ENCODE measurements at places on chromosomes 1 and 21.

DNA sequence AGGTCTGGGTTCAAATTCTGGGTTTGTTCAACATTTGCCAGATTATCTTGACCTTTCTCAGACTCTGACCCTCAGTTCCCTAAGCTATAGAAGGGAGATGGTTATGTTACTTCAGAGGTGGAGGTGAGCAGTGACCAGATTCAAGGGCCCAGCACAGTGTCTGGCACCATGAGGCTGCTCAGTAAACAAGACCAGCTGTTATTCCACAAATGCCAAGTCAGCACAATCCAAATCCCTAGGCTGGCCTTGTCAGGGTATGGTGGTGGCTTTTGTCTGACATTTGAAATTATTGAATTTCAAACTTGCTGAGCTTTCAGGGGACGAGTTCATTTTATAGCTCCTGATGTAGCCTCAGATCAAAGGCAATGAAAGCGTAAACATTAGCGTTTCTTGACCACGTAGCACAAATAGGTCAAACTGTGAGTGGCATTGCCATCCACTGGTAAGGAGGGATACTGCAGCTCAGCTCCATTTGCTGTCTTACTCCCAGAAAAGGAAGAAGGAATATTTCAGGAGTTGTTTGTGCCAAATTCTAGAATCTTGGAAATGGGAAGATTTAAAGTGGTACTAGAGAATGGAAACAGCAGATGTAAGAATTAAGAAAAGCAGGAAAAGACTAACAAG is 94.3 kb upstream of the EDN2 start:
- DNase-seq, result no peak

GRCh38 chr21:44868707-44869106 is 4.8 kb downstream of the PTTG1IP start:
- DNase-seq, result no peak

DNA sequence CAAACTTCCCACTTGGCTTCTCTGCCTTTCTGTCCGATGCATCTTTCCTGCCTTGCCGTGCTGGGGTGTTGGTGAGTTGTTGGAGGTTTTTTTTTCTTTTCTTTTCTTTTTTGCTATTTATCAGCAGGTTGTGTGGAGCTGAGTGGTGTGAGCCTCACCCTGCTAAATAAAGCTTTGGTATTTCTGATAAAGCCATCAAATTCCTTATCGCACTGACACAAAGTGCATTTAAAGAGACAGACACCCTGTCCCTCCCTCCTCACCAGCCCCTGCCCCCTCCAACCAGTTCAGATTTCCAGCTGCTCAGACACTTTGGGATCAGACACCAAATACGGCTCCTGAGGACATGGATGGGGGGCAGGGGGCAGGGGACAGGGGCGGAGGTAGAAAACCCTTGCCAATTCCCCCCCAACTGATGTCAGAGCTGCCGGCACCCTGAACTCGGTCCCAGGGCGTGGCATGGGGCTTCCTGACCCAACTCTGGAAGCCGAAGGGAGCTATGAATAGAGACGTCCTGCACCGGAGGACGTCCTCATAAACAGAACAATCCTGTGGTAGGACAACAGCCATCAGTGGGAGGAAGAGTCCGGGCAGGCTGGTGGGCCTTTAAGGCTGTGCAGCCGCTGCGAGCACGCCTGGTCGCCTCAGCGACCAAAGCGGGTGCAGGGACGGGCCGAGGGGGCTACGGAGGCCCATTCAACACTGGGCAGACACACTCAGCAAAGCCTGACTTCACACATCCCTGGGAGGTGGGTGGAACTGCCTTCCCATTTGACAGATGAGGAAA is 79.0 kb downstream of the CASZ1 start:
- DNase-seq, result no peak

DNA sequence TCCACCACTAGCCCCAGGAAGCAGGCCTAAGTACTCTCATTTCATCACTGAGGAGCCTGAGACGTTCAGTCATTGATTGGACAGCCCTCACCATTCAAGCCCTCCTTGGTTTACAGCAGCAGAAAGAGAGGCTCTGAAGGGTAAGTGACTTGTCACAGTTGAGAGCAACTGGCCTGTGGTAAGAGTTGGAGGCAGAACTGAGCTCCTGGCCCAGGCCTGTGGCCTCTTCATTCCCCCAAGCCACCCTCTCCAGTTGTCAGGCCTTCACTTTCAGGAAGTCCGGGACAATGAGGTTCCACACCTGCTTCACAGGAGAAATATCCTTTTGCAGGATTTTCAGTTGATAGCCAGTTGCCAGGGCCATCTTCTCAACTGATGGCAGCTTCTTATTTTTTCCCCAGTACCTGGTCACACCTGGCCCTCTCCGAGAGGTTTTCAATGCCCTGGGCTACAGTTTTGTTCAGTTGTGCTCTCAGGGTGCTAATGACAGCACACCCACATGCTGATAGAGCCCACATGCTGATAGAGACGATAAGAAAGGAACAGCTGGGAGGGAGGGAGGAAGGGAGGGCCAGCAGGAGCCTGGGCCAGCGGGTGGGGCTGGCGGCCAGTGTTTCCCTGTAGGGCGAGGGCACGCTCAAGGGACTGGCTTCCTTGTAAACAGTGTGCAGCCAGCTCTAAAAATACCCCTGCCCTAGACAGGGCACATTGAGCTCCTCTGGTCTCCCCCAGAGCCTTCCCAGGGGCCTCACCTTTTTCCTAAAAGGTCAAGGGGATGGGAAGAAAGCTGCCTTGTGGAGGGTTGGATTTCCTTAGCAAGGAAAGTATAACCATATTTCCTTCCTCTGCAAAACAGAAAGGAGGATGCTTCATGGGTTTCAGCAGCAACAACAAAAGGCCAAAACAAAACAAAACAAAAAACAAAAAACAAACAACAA is 112.7 kb upstream of the JUN start:
- DNase-seq, result no peak

DNA sequence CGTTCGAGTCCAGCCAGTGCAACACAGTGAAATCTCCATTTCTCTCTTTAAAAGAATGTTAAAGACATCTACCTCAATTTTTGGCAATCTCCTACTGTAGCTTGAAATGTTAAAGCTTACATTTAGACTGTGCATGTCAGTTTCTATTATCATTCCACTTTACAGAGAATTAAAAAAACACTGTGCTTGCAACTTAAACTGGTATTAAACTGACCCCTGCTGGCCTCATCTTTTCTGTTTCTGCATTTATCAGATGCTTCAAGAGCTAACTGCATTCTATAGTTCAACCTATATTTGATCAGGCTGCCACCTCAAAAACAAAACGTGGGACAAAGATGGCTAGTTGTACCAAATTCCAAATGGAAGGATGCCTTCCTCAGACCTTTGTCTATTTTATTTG is 226.5 kb downstream of the SMYD3 start:
- DNase-seq, result no peak

DNA sequence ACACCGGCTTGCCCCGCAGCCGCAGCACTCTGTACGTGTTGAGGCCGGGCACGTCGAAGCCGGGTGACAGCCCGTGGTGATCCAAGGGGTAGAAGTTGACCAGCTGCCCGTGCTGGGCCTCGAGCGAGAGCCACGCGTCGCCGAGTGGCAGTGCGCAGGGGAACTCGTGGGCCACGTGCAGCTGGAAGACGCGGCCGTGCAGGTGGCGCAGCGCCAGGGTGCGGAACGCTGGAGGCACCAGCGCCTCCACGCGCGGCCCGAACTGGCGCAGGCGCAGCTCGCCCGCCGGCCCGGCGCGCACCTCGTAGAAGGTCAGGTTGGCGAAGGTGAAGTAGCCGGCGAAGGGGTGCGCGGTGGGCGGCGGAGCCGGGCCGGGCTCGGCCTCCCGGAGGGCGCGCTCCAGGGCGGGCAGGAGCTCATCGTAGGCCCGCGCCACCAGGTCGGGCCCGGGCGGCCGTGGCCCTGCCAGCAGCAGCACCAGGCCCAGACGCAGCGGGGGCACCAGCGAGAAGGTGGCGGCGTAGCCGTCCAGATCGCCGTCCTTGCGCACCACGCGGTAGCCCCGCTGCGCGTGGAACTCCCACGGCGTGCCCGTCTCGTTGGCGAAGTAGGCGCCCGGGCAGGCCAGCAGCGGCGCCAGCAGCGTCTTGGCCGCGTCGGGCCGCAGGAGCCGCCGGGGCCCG is 19.5 kb downstream of the LACTBL1 start:
- no peak for DNase-seq

- DNase-seq, result no peak
Observed at GRCh38 chr1:151511636-151512215, 539 bp downstream of the CGN start.

GRCh38 chr1:37479255-37480124 is 5.1 kb downstream of the ZC3H12A start:
- DNase-seq, result peak; percentile 80

DNA sequence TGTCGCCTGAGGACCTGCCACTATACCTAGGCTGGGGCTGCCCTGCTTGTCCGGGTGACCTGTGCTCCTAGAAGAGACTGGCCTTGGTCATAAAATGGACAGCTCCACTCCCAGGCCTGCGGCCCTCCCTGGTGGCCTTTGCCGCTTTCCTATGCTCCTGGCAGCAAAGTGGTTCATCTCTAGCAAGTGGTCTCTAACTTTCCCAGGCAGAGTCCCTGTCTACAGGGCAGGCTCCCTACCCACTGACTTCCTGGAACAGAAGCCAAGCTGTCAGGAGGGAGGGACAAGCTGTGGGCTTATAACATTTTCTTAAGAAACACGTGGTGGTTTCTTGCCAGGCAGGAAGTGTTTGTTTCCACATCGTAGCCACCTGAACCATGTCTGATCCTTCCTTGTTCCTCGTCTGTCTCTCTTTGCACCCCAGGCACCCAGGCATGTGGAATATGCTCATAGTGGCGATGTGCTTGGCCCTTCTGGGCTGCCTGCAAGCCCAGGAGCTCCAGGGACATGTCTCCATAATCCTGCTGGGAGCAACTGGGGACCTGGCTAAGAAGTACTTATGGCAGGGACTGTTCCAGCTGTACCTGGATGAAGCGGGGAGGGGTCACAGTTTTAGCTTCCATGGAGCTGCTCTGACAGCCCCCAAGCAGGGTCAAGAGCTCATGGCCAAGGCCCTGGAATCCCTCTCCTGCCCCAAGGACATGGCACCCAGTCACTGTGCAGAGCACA is 10.1 kb downstream of the H6PD start:
- DNase-seq, result no peak

DNA sequence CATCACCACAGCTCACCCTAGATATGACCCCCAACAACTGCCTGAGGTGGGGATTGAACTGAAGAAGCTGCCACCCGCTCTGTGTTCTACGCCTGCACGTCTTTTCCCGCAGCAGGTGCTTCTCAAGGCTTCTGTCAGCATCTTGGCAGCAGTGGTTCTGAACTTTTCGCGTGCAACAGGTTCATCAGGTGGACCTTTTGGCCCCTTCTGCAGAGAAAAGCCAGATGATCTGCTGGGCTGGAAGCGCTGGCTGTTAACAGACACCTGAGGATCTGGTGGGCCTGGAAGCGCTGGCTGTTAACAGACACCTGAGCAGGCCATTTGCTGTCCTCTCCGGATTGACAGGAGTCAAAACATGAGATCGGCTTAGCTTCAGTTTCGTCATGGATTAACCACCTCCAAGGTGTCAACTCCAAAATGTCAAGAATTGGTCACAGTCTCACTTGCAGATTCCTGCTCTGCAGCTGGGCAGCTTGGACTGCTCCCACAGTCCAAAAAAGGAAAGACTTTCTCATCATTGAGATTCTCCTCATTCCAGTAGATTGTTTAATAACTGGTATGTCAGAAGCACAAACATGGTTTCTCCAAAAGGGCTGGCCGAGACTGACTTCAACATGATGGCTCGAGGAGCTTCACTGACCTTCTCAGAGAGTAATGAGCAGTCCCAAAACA is 4.7 kb downstream of the C1orf174 start:
- no peak for DNase-seq

GRCh38 chr1:179883745-179884138 is 1.7 kb downstream of the TOR1AIP1 start:
- peak; percentile 59 for DNase-seq

DNA sequence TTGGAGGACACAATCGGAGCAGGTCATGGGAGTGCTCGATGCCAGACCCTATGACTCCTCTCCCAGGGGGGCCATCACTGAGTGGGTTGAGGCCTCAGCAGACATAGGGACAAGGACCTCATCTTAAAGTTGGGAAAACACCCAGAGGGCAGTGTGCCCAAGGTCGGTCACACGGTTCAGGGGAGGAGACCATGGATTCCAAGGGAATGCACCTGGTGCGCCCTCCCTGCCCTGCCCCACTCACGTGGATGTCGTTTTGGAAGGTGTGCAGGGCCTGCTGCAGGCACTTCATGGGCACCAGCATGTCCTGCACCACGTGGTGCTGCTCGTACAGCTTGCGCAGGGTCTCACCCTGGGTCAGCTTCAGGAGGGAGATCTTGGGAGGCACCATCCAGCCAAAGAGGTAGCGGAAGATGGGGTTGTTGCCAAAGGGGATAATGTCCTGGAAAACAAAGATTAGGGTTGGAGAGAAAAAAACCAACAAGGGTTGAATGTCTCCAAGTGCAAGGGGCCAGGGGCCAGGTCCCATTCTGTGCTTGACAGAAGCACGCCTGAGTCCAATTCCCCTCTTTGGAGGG is 33.1 kb downstream of the DHCR24 start:
- DNase-seq, result no peak

DNA sequence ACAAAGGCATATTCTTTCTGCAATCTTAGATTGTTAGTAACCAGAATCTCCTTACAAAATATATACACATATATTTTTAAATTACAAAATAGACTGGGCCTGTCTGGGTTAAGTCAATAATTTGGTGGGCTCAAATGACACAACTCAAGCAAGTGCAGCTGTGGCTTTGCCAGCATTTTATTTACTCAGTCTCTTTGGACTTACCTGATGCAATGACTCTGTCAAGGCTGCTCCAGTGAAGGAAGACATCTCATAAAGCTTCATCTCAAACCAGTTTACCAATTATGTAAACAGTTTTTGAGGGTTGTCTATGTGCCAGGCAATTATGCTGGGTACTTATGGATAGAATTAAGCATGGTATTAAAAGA is 22.8 kb upstream of the ABCA4 start:
- DNase-seq, result no peak

GRCh38 chr1:78839704-78840277 is 166.7 kb downstream of the ADGRL4 start:
- DNase-seq, result no peak

DNA sequence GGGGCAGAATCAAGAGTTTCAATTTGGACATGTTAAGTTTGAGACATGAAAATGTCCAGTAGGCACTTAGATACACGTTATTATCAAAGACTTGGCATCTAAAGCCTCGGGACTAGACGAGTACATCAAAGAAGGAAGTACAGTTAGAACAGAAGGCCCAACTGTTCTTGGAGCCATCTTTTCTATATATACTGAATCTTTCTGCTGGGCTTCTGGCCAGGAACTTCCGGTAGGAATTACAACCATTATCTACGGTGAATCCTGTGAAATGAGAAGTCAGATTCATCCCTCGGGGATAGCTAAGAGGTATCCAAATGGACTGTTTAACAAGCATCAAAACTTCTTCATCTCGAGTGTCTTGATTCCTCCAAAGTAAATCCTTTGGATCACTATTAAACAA is 34.4 kb upstream of the NRDC start:
- DNase-seq, result no peak

GRCh38 chr1:76408303-76408702 is 333.8 kb downstream of the ST6GALNAC3 start:
- DNase-seq, result no peak
